ENCODE measurements at places on chromosomes 6 and 20.

DNA sequence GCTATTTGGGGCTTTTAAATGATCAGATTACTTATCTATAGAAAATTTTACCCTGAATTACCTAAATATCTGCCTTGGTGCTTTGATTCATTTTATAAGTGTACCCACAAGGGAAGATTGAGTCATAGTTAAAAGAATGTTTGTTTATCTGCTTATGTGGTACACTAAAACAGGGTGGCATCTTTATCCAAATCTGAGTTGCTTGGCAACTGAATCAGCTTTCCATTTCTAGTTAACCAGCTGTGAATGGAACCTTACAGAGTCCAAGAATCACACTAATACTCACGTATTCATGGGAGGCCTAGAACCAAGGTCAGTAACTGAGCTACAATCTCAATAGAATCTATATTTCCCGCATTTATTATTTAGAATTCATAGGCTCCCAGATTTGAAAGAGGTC lies 44.0 kb upstream of the CAP2 start:
- peak; percentile 6 for DNase-seq

DNA sequence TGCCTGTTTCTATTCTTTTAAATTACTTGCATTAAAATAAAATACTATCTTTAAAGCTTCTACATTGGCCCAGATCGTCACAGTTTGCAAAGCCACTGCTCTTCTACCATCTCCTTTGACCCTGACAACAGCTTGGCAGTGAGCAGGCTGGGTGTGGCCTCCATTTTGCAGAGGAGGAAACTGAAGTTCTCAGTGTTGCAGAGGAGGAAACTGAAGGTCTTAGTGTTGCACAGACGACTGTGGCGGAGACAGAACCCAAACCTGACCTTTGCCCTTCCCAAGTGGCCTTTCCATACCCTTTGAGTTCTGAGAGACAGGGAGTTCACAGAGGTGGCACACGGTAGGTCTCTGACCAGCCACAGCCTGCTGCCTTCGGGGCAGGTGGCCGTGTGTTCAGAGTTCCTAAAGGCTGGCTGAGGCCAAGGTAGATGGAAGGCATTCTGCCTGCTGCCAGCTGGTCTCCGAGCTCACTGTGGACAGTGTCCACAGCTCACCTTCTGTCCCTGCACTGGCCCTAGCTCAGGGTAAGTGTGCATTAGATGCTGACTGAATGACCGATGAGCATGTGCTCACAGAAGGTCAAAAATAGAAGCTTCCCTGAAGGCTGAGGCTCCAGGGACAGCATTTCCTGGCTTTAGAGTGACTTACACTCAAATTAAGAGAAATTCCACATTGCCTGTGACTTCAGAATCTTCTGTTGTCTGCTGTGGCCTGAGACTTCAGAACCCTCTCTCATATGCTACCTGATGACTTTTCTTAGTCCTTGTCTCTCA lies 113.5 kb upstream of the SLC24A3 start:
- no peak for DNase-seq

DNA sequence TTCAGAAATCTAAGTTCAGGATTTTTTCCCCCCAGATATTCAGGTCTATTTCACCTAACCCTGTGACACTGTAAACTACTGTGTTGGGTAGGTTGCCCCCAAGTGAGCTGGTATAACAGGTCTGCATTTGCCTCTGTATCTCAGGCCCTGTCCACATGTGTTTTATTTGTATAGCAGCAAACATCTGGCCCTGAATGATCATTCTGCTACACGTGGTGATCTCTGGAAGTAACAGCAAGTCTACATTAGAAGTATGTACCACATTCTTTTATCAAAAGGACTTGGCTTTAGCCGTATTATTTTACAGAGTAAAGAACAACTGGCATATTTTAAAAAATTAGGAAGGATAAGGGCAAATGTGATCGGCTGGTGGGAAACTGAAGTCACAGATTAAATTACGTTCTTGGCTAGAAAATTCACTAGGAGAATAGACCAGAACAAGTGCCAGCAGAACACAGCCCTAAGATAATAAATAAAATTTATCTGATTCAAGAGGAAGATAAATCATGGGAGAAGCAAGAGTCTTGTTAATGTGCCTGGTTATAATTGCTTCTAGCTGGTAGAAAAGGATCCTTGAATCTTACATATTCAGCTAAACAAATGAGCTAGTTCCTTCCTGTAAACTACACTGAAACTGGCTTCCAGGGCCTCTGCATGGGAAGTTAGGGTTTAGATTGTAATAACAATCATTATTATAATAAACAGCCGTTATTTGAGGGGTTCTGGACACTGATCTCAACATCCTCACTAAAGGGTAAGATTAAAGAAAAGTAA lies 192.1 kb downstream of the SAMD5 start:
- no peak for DNase-seq

DNA sequence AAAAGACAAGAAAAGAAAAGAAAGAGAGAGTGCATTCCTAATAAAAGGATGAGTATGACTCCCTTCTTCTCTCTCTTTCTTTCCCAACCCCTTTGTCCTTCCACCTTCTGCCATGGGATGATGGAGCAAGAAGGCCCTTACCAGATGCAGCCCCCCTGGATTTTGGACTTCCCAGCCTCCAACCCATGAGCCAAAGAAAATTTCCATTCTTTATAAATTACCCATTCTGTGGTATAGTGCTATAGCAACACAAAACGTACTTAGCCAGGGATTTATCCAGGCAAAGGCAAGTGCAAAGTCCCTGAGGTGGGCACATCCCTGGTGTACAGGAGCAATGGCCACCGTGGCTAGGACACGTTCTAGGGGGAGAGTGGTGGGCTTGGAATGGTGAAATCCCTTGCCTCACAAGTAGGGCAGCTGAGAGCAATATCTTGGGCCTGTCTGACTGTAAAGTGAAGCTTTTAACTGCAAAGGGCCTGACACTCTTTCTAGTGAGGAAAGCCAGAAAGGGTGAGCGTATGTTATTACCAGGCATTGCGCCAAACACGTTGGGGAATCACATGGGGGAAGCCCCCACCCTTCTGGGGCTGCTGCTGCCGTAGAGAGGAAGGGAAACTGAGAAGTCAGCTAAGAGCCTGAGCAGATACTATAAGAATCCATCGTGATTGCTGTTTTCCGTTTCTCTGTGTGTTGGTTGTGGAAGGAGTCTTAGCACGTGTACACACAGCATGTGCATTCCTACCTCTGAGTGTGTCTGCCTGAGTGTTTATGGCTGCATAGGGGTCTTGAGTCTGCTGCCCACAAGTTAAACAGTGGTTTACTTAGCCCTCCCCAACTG lies 50.7 kb upstream of the SIRPA start:
- DNase-seq = peak; percentile 81

- no peak for DNase-seq
These were observed 71.1 kb downstream of the ASCC3 start for GRCh38 chr6:100810015-100810414.

DNA sequence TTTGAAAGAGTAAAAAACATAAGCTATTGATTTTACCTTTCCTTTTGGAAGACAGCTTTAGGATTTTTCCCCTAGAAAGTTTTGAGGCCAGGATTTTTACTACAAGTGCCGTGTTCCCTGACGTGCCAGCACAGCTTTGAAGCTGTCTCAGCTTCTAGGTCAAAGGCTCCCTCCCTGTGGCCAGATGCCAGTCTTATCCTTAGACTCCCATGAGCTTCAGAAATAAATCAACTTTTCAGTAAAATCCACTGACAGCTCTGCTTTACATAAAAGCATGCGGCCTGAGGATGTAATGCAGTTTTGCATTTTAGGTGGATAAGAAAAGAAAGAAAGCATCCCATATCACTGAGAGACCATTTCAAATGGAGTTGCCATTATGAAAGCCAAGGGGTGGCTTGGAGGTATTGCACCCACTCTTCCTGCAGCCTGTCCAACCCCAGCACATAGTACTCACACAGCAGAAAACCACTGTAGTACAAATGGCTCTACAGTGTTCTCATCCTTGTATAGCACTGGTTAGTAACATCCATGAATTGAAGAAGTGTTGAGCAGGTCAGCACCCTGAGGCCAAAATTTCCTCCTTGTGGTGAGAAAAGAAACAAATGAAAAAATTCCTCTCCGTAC lies 15.2 kb upstream of the ATXN1 start:
- no peak for DNase-seq

DNA sequence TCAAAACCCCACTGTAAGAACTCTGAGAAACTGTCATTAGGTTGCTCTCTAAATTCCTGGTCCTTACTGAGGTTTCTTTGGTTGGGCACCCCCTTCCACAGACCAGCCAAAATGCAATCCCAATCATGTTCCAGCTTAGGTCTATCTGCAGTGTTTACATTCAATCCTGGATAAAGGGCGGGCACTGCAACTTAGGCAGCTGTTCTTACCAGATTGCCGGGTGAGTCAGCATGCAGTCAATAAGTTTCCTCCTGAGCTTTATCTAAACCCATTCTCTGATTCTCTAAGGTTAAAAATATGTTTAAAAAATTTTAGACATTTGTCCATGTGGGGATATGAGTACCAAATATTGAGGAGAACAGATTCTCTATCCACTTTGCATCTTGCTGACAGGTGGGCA lies 197.8 kb downstream of the HAO1 start:
- peak; percentile 82 for DNase-seq

DNA sequence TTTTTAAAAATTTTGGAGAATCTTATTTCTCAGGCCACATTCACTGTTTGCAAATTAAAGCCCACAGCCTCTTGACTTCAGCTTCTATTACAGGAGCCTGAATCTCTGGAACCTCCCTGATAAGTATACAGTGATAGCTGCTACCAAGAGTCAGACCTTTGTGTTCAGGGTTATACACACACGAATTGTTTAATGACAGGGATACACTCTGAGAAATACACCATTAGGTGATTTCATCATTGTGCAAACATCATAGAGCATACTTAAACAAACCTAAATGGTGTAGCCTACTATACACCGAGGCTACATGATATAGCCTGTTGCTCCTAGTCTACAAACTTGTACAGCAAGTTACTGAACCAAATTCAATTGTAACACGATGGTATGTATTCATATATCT lies 473.9 kb downstream of the PKHD1 start:
- no peak for DNase-seq

GRCh38 chr6:9623228-9623832 lies 791.5 kb downstream of the TFAP2A start:
- DNase-seq = no peak

DNA sequence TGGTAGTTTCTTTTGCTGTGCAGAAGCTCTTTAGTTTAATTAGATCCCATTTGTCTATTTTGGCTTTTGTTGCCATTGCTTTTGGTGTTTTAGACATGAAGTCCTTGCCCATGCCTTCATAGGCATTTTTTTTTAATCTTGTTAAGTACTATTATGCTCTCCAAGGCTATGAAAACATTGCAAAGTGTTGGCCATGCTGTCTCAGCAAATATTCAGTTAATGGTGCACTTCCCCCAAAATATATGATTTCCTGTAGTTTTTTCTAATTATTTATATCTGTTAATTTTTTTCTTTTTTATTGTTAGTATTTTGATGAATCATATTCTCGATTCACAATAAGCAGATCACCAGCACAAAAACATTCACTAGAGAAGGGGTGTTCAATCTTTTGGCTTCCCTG lies 806.1 kb upstream of the FLRT3 start:
- DNase-seq = no peak

DNA sequence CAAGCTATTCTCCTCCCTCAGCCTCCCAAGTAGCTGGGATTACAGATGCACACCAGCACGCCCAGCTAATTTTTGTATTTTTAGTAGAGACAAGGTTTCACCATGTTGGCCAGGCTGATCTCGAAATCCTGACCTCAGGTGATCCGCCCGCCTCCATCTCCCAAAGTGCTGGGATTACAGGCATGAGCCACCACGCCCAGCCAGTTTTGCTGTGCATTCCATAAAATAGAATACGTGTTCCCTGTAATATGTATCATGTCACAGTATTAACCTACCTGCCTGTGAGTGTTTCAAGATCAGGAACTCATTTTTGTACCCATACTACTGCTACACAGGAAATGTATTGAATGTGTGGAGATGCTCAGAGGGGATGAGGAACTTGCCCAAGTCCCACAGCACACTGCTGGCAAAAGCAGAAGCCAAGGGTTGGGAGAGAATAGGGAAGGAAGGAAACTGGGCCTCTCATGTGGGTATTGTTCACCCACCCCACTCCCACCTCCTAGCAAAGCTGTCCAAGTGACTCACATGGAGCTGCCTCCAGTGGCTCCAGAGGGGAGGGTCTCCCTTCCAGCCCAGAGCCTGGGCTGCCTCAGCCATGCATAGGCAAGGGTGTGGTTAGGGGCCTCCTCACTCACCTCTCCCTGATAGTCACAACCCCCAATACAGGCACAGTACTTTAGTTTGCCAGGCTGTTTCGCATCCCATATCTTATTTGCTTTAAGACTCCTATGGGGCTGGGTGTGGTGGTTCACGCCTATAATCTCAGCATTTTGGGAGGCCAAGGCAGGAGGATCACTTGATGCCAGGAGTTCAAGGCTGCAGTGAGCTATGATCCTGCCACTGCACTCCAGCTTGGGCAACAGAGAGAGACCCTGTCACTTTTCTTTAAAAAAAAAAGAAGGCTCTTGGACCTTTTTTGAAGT lies 9.4 kb downstream of the HM13 start:
- DNase-seq = peak; percentile 70

GRCh38 chr20:57250607-57251343 lies 15.7 kb downstream of the BMP7 start:
- DNase-seq = no peak

GRCh38 chr20:61934716-61935530 lies 130.8 kb downstream of the TAF4 start:
- DNase-seq = no peak

DNA sequence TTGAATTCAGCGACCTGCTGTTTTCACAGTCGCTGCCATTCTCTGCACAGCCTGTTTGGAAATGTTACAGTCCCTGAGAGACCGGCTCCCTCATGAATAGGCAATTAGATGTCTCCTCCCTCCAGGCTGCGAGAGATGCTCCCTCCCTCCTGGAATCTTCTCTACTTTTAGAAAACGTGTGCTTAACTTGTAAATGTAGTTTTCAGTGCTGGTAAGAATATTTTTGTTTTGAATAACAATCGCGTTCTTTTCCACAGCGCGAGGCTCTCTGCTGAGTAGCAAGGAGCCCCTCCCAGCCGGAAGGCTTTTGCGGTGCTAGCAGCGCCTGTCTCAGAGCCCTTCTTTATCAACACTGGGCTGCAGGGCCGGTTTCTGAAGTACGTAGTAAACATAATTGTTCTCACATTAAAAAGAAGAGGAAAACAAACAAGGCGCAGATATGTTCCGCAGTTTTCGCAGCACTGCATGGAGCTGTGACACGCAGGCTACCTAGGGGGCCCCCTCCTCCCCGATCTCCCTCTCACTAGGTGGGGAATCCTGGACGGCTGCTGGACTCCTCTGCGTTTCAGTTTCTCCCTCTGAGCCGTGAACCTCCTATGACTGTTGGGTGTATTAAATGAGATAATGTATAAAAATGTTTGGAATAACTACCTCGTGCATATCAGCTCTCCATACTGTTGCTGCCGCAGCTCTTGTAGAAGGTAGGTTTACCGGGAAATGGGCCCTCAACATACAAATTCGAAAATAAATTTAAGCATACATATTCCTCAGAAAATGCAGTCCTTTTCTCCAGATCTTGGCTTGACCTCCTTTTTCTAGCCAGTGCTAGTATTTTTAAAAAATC lies 79.0 kb upstream of the SPACA1 start:
- peak; percentile 3 for DNase-seq

- no peak for DNase-seq
These were observed 92.6 kb upstream of the PREP start for GRCh38 chr6:105495515-105495914.
